ENCODE measurements at places on chromosomes 2 and 18.

DNA sequence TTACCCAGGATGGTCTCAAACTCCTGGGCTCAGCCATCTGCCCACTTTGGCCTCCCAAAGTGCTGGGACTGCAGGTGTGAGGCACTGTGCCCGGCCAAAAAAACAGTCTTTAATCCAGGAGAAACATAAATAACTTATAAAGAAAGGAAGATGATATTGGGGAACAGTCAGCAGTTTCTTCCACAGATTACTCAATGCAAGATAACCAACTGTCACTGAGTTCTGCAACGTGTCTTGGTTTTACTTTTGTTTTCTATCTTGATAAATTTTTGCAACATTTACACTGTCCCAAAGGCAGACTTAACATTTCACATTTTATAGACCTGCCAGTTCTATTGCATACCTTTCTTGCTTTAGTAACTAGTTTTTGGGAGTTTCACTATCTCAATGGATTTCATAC, 71.1 kb downstream of the ANKRD44 start:
- DNase-seq, result no peak

DNA sequence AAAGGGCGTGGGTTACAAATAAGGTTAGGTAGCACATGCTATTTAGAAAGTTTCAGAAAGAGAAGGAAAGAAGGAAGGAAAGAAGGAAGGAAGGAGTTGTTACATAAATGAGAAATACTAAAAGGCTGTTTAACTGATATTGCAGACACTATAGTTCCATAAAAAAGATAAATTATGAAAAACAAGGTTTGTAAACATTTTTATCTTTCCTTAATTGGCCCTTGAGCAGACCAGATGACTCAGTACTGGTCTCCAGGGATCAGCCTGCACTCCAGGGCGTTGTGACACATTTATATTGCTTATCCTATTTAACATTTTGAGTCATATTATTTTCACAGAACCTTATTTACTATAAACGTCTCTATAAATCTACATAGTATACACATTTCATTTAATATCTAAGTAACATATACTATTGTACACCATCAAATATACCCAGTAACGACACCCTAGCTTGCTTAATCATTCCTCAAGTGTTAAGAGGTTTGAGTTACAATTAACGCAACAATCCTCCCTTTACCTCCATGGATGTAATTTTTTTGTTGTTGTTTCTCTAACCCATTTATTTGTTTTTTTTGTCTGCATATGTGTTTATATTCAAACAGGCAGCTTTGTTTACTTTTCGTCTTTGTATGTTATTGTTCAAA, 2.8 kb upstream of the RAB31 start:
- DNase-seq, result no peak

GRCh38 chr2:206442474-206442832, 879 bp upstream of the ADAM23 start:
- no peak for DNase-seq

DNA sequence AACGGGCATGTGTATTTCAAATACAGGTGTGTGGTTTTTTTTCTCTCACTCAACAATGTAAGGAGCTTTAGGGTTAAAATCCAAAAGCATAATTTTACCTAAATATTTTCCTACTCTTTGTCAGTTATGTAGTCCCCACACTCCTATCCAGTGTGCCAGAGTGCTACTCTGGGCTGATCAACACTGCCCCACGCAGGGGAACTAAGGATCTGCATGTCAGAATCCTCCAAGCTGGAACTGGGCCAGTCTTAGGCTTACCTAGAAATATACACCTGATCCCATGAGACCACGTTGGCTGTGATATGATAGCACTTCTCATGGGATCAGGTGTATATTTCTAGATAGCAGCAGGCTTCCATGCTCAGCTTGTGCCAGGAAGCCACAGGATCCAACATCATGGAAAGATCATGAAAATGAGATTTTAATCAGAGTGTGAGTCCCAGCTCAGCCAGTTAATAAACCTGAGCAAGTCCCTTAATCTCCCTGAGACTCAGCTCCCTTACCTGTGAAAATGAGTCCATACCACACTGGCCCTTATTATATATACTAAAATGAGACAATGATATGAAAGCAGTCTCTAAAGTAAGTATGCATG, 29.7 kb downstream of the CCDC141 start:
- peak; percentile 57 for DNase-seq

DNA sequence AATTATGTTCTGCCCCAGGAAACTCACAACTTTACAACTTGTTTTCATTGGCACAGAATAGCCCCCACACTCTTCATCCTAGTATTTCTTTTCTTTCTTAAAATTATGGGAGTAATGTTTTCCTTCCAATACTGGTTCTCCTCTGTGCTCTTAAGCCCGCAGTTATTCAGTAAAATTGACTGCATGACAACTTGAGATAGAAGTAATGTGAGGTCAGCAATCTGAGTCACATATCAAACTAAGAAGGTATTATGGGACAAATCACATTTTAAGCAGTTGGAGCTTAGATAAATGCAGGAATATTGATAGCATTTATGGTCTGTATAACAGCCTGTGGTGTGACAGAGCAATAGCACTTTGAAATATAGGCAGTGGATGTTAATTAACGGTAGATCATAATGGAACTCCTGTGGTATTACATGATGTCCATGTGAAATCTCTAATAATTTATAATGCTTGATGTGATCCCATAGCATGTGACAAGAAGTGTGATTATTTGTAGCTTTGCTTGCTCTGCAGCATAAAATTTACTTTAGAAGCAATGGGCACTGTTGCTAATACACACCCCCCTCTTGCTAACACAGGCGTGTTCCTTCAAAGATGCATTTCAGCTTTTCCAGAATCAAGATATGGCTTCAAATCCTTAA, 351.4 kb upstream of the CDH20 start:
- DNase-seq, result no peak

GRCh38 chr2:241598061-241598460, 38.9 kb downstream of the THAP4 start:
- DNase-seq, result no peak

DNA sequence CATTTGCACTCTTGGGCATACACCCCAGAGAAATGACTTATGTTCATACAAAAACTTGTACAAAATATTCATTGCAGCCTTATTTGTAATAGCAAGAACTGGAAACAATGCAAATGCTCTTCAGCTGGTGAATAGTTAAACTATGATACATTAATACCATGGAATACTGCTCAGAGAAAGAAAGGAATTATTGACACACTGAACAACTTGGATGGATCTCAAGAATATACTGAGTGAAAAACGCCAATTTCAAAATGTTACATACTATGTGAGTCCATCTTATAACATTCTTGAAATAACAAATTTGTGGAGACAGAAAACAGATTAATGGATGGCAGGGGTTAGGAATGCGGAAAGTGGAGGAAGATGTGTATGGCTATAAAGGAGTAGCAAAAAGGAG, 17.2 kb downstream of the LNPK start:
- DNase-seq, result no peak

- no peak for DNase-seq
Measured at GRCh38 chr2:69225933-69226332, 161.1 kb downstream of the GFPT1 start.

- DNase-seq, result no peak
Measured at GRCh38 chr18:79366177-79367094, 29.3 kb upstream of the NFATC1 start.

DNA sequence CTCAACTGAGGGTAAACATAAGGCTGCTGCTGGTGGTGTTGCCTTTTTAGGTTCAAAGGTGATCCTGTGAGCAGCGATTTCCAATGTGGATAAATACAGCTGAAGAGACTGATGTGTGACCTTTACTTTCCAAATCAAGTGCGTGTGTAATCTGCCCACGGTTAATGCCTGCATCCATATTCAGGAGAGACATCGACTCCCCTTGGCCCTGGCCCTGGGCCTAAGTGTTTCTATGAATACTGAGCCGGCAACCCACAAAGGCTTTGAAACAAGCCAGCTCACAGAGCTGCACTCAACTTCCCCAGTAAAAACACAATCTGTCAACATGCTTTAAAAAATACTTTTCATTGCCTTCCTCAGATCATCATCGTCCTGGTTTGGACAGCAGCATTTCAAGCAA, 1026.6 kb downstream of the TMEM182 start:
- no peak for DNase-seq

- DNase-seq, result no peak
Measured at GRCh38 chr2:112757265-112757664, 7.1 kb downstream of the CKAP2L start.

GRCh38 chr2:162333968-162334367, 10.0 kb upstream of the GCA start:
- DNase-seq, result peak; percentile 15

DNA sequence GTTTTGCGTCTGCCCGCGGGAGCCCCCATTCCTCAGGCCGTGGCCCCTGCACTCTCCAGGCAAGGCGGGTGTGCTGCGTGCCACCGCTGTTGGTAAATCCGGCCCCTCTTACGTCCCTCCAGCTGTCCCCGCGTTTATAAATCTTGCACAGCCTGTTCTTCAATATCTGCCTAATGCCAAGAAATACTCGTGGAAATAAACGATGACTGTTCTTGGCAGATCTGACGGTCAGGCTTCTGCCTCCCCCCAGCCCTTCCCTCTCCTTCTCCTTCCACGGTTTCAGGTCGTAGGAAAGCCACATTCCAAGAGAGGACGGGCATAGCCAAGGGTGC, 20.5 kb downstream of the ODC1 start:
- no peak for DNase-seq

DNA sequence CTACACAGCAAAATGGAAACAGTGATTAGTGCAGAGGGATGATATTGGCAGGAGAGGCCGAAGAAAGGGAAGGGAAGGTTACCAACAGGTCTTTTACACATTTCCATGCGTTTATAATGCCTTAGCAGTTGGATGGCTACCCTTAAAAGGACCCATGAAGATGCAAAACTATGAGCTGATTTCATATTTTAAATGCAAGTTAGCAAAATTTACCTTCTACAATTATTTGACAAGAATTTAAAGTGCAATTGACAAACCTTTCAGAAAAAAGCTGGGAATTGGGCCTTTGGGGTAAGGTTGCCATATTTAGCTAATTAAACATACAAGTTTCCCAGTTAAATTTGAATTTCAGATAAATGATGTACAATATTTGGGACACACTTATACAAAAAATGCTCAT, 13.3 kb downstream of the DNER start:
- DNase-seq, result no peak

Data from activated naive CD4-positive, alpha-beta T cell treated with anti-CD3 and anti-CD28 coated beads, Interleukin-2, amount 50 U/mL, for 16 hours (primary cell).